Mesothelial cell of epicardium (in vitro differentiated cells): ENCODE measurements at places on chromosomes 1 and 21.

DNA sequence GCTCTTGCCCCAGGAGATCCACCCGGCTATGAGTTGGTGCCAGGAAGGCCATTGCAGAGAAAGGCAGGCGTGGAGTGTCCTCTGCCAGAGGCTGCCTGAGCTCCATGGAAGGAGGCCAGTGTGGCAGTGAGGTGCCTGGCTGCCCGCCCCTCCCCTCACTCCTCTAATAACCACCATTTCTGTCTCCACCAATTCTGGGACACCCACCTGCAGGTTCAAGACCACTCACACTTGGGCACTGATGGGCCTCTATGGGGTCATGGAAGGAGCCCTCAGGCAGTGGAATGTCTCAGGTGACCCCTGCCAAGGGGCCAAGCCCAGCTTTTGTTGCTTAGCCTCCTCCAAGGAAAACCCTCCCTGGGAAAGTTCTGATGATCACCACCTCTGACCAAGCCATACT, 731.6 kb downstream of the MATN1 start:
- no peak for DNase-seq

DNA sequence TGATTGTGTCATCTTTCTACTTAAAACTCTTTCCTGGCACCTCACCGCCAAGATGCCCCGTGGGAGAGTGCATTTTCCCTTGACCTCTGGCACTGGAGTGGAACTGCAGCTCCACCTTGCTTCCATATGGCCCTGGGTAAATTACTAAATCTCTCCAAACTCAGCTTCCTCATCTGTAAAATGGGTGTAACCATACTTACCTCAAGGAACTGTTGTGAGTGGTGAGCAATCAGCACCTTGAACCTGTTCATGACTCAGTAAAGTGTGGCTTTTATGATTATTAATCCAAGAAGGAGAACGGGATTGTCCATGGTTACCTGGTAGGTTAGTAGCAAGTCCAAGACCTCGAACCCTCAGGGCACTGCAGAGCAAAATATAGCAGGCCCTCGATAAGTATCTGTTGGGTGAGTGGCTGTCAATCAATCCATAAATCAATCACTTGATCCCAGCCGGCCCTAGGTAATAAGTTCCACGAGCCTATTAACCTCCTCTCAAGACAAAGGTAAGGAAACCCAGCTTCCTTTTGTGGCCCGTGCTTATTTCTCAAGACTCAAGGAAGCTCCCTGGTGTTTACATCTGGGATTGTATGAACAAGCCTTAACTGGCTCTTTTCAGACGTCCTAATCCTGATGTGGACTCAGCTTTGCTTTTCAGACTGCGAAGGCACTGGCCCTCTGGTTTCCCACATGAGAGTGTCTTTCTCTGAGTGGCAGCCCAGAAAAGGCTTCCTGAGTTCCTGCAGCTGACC, 114.0 kb upstream of the GJB5 start:
- DNase-seq: no peak

- DNase-seq: no peak
Observed at GRCh38 chr1:180926164-180926981, 13.7 kb downstream of the KIAA1614 start.

DNA sequence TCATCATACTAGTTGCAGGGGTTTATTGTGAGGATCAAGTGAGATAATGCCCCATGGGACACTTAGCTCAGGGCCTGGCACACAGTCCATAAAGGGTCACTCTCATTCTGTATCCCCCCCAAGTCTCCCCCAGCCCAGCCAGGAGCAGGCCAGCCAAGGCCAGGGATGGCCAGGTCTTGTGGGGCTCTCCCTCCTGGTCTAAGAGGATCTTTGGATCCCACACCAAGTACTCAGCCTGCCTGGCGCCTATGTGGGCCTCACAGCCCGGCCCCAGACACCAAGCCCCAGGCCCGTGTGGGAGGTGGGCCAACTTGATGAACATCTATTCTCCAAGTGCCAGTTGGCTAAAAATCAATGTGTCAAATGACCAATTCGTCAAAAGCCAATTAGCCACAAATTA, 117.8 kb downstream of the GLIS1 start:
- peak; percentile 8 for DNase-seq

DNA sequence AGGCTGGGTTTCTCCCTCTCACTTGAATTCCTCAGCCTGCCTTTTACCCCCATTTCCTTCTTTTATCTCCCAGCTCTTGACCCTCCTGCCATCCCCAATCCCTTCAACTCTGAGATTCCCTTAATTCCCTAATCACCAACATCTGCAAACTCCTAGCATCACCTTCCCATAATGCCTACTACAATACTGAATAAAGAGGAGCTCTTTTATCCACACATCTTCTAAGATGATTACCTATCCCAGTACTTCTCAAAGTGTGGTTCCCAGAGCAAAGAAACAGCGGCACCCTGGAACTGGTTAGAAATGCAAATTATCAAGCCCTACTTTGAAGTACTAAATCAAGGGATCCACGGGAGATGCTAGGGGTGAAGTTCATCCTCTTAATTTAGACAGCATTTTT, 21.2 kb upstream of the UBE2U start:
- no peak for DNase-seq

GRCh38 chr1:212701910-212702309, 2.3 kb upstream of the BATF3 start:
- DNase-seq: no peak

GRCh38 chr1:224373008-224373590, 16.4 kb downstream of the CNIH4 start:
- no peak for DNase-seq

GRCh38 chr1:3471356-3472087, 17.1 kb downstream of the ARHGEF16 start:
- DNase-seq: no peak
